HL-60 (cell line): ENCODE measurements at places on chromosomes 1 and 21.

DNA sequence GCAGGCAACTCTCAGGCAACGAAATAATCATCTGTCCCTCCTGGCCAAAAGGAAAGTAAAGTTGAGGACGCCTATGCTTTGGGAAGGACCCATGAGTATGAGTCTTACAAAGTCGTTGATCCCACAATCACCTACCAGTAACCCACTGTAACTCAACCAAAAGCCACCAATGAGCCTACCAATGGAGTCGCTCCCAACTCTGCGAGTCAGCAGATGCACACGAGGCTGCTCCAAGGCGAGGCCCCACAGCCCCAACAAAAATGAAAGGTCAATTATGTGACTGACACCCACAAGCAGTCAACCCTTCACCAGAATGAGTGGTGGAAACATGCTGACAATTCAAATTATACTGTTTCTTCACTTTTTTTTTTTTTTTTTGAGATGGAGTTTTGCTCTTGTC lies 12.0 kb downstream of the SETD4 start:
- no peak for DNase-seq

DNA sequence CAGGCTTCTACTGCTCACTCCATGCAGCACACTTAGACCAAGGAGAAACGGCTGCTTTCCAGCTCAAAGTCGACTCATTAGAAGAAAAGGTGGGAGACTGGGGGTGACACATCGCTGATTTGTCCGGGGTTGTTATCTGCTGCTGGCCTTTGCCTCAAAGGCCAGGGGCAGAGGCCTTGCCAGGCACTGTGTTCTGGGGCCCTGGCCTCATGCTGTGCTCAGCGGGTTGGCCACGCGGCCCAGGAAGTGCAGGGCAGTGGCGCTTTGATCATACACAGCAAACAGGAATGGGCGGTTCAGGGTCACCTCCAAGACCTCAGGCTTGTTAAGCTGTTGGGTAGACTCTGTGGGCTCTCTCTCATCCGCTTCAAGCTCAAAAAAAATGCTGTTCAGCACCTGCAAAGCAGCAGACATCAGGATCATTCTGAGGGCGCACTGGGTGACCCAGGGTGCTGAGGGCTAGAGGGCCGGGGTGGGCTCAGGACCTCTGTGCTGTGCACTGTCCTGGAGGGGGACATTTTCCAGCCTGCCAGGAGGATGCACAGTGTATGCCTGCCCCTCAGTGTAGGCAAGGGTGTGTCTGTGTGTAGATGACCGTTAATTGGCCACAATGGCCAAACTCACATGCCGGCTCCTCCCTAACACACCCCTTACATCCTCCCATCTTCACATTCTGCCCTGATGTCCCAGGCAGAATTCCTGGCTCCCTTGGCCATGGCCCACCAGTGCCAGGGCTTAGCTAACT lies 10.8 kb downstream of the AGT start:
- DNase-seq = no peak

DNA sequence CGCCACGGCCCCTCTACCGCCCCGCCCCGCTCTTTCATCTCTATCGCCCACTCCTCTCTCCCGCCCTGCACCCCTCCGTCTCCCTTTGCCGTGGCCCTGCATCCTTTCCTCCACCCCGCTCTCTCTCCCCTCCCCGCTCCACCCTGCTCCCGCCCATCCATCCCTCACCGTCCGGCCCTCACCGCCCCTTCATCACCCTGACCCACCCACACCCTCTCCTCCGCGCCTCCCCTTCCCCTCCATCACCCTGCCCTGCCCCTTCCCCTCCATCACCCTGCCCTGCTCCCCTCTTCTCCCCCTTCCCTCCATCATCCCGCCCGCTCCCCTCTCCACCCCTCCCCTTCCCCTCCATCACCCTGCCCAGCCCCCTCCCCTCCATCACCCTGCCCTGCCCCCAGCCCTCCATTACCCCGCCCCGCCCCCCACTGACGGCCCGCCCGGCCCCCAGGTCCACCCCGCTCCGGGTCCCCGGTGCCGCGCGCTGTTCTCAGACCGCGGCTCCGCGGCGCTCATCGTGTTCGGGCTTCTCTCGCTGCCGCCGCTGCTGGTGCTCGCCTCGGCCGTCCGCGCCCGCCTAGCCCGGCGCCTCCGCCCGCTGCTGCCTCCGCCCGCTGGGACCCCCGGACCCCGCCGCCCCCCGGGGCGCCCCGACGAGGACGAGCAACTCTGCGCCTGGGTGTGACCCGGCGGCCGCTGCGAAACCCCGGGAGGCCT lies 6.2 kb upstream of the ANKRD65 start:
- DNase-seq = no peak

GRCh38 chr1:202197653-202198365 lies 4.2 kb downstream of the LGR6 start:
- no peak for DNase-seq

- no peak for DNase-seq
These were observed 12.3 kb downstream of the LSS start for GRCh38 chr21:46216132-46216747.

GRCh38 chr1:236148470-236148845 lies 6.1 kb downstream of the GPR137B start:
- DNase-seq = no peak
